ENCODE measurements at places on chromosomes 13 and 19. TPM values are rescaled to one million over a fixed set of nuclear protein-coding genes. Genes with fewer than 3 reads are reported as not detected.
A peak's percentile ranks its signal among the peaks of the same experiment; 100 is the strongest.

- DNase-seq, result no peak
Measured at GRCh38 chr19:20254121-20254520, 87.1 kb downstream of the ZNF486 start.

GRCh38 chr13:30292325-30292724, 15.0 kb downstream of the KATNAL1 start:
- no peak for DNase-seq

DNA sequence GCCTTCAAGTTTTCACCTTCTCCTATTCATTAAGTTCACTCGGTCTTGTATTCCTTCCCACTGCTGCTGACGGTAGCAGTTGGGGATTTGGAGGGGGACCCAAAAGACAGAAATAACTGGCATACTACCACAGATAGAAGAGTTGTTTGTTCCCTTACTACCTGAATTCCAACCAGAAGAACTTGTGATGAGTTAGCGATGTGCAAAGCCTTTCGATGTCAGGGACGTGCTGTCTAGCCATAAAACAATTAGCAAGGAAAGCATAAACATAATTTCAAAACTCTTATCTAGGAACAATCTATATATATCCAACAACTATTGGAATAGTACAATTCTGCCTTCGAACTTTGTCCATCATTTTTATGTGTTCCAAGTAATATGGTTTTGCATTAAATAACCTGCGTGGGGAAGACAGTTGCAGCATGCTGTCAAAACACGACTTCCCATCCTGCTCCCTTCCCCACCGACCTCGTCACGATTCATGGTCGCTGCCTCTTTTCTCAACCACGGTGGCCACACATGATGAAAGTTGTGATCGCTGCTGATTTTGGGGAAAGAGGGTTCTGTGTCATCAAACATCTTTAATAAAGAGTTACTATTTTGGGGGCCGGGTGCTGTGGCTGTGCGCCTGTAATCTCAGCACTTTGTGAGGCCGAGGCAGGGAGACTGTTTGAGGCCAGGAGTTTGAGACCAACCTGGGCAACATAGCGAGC, 3.8 kb upstream of the SLC7A9 start:
- no peak for DNase-seq

DNA sequence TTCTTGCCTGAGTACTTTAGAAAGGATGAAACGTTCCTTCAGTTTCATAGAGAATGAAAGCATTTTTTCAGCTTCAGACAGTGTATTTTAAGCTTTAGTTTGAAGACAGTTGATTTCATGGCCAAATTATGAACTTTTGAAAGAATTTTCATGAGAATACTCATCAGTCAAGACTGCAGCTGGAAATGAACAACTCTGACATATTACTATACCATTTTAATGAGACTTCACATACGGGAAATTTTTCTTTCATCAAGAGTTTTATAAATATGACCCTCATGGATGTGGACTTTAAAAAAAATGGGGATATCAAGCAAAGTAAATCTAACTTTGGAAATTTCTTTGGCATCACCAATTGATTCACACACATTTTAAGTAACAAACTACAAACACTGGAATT, 6.4 kb downstream of the LATS2 start:
- no peak for DNase-seq

GRCh38 chr13:48446464-48446863, 33.6 kb upstream of the LPAR6 start:
- no peak for DNase-seq

GRCh38 chr19:16847430-16847829, 18.2 kb downstream of the SIN3B start:
- DNase-seq, result no peak

DNA sequence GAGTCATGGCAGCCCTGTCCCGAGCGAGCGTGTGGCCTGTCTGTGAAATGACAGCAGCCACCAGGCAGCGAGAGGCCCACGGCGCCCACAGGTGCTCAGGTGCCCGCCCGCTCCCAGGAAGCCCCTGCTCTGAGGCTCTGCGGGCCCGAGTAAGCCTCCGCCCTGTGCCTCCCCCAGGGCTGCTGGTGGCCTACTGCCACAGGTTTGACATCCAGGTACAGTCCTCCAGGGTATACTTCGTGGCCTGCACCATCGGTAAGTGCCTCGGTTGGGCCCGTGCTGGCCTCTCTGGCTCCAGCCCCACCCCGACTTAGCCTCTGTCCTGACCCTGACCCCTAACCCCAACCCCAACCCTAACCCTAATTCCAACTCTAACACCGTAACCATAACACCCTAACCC, 15.0 kb upstream of the TMPRSS9 start:
- DNase-seq, result no peak

GRCh38 chr19:7970716-7971448, 27.4 kb upstream of the TIMM44 start:
- DNase-seq, result peak; percentile 9

GRCh38 chr19:50977626-50978025, 6.1 kb downstream of the KLK7 start:
- DNase-seq, result no peak

DNA sequence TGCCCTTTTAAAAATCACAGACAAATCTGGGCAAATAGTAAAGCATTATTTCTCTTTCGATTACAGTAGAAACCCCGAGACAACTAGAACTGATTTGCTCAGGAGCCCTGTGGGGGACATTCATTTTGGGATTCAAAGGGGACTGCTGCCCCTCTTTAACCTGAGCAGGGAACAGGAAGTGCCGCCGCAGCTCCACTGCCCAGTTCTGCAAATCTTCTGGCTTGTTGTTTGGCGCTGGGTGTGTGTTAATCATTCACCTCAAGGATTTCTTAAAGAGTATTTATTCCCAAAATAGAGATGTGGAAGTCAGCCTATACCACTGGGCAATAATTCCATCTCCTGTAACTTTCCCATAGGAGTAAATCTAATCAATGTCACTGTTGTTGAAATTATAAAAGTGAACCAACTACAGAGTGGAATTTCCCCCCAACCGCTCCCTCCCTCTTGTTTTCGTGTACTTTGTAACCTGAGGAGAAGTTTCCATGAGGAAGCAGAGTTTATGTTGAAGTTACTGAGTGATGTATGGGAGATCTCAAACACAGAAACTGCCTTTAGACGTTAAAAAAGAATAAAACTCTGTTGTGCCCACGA, 515.8 kb downstream of the KLF12 start:
- no peak for DNase-seq

- no peak for DNase-seq
Measured at GRCh38 chr13:108895220-108895704, 265.9 kb downstream of the MYO16 start.

DNA sequence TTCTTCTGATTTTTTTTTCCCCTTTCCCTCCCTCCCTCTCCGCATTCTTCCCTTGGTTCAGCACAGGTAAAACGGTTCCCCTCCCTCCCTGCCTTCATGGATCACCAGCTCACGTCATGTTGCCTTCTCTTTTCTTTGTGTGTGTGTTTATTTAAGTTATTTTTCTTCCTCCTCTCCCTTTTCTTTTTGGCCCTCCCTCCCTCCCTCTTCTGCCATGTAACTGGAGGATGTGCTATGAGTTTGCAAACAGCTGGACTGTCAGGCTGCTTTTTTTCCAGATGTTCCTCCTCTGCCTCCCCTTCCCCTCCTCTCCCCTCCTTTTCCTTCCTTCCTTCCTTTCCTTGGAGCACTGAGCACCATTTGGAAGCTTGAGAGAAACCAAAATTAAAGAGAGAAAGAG, 2.0 kb downstream of the LENG9 start:
- no peak for DNase-seq

GRCh38 chr13:62434081-62434480, 1018.4 kb upstream of the PCDH20 start:
- DNase-seq, result no peak

GRCh38 chr19:13989487-13989886, 16.6 kb downstream of the RFX1 start:
- DNase-seq, result no peak

GRCh38 chr19:31352782-31353651, 3.8 kb upstream of the TSHZ3 start:
- no peak for DNase-seq

DNA sequence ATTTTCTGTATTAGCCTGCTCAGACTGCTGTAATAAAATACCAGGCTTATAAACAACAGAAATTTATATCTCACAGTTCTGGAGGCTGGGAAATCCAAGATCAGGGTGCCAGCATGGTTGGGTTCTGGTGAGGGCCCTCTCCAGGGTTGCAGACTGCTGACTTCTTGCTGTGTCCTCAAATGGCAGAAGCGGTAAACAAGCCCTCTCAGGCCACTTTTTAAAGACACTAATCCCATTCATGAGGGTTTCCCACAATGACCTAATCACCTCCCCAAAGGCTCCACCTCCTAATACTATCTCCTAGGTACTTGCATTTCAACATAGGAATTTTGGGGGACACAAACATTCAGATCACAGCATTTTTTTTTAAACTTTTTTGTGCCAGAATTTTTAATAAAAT, 159.3 kb downstream of the PDS5B start:
- no peak for DNase-seq

GRCh38 chr13:39941236-39941635, 285.8 kb downstream of the COG6 start:
- DNase-seq, result no peak

DNA sequence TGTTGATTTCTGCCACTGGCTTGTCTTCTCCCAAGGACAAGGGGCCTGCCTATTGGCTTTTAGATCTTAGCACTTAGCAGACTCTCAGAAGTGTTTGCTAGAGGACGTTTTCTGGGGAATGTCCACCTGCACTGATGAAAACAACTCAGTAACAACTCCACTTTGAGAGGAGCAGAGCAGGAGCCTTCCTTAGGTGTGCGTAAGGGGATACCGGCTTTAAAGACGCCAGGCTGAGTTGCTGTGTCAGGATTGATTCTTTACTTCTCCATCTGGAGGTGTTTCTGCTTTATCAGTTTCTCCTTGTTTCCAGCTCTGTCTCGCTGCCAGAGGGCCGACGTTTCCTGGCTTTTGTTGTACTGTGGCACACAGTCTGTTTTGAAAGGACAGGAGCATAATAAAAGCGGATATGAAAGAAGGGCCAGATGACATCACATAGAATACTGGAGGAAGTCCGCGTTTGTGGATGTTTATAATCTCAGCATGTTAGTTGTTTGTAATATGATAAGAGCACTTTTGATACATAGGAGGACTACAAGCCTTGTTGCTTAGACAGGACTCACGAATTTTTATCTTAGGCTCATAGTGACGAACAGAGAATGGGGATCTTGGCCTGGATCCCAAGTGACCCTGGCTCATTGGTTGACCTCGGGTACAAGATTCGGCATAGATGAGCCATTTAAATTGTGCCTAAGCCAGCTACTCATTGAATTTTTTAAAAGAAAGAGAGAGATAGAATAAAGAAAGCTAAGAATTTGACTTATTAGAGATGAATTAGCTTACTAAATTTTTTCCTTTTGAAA, 34.6 kb downstream of the COL4A2 start:
- no peak for DNase-seq

DNA sequence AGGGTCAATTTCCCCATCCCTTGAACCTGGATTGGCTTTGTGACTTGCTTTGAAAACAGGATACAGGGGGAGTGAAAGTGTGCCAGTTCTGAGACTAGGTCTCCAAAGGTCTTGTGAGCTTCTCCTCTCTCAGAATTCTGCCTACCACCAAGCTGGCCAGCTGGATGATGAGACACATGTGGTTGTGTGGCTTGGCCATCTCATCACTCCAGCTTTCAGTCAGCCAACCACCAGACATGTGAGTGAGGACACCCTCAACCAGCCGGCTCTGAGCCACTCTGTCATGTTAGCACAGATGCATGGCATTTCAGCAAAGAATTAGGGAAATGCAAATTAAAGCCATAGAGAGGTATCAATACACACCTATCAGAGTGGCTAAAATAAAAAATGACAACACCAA, 29.5 kb downstream of the ENOX1 start:
- DNase-seq, result no peak

DNA sequence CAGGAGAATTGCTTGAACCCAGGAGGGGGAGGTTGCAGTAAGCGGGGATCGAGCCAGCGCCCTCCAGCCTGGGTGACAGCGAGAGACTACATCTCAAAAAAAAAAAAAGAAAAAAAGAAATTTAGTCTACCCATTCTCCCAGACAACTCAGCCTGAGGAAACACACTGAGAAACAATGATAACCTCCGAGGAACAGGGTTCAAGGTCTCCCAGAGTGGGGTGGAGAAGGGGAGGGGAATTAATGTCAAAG, 1.4 kb upstream of the VASP start:
- DNase-seq, result no peak

- no peak for DNase-seq
Measured at GRCh38 chr13:80924596-80924995, 583.7 kb upstream of the SPRY2 start.

- peak; percentile 78 for DNase-seq
Measured at GRCh38 chr19:12669270-12670158, 2.9 kb downstream of the WDR83 start.

- DNase-seq, result no peak
Measured at GRCh38 chr13:40558656-40559055, 107.8 kb downstream of the FOXO1 start.

- DNase-seq, result no peak
Measured at GRCh38 chr13:36753176-36753575, 65.8 kb upstream of the RFXAP start.

DNA sequence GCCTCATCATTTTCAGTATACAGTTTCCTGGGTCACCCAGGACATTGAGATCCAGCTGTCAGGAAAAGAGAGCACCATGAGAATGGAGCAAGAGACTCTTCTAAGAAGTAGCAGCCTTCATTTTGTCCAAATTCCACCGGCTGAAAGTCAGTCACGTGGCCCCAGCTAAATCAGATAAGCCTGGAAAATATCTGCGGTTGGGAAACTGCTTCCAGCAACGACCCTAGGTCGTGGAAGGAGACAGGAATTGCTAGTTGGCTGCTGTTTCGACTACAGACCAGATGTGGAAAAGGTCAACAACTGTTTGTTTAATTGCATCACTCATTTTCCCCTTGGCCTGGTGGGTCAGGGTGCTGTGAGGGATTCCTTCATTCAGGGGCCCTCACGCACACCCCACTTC, 107.0 kb downstream of the ZNF536 start:
- no peak for DNase-seq

DNA sequence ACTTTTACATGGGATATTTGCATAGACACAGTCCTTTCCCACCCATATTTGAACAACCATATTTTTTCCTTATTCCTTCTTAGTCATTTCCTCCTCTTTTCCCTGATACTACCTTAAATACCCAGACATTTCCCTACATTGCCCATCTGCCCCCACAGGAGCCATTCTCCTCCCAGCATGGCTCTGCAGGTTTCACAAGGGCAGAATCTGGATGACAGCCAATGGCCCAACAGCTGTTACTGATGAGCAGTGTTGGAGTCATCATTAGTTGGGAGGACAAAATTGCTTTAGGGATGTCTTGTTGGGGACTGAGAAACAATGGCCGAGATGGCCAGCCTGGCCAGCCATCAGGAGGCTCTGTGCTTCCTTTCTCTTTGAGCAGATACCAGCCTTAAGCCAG, 209.5 kb downstream of the KLF5 start:
- no peak for DNase-seq

CGB5 gene
- polyA plus RNA-seq, result not detected

ZNF471 gene
- 0.40 TPM for polyA plus RNA-seq

GSX1 gene
- not detected for polyA plus RNA-seq

METTL21C gene
- not detected for polyA plus RNA-seq

SLITRK6 gene
- polyA plus RNA-seq, result not detected

PEX11G gene
- 0.21 TPM for polyA plus RNA-seq

ADGRE3 gene
- not detected for polyA plus RNA-seq

OLFM2 gene
- 3.7 TPM for polyA plus RNA-seq

PRR20A gene
- polyA plus RNA-seq, result not detected

S1PR5 gene
- polyA plus RNA-seq, result 383 TPM

ZNF606 gene
- polyA plus RNA-seq, result 4.4 TPM

S1PR4 gene
- polyA plus RNA-seq, result 344 TPM

IRS2 gene
- 0.57 TPM for polyA plus RNA-seq

LILRA1 gene
- 0.47 TPM for polyA plus RNA-seq

LGI4 gene
- not detected for polyA plus RNA-seq

FAM83E gene
- not detected for polyA plus RNA-seq

TGDS gene
- polyA plus RNA-seq, result 5.1 TPM

CGB7 gene
- not detected for polyA plus RNA-seq

SULT2B1 gene
- polyA plus RNA-seq, result not detected

TEX26 gene
- polyA plus RNA-seq, result not detected

All from immature natural killer cell (primary cell).